Breast epithelium (tissue), 4 donors: ENCODE measurements at places on chromosomes 6 and 20.

DNA sequence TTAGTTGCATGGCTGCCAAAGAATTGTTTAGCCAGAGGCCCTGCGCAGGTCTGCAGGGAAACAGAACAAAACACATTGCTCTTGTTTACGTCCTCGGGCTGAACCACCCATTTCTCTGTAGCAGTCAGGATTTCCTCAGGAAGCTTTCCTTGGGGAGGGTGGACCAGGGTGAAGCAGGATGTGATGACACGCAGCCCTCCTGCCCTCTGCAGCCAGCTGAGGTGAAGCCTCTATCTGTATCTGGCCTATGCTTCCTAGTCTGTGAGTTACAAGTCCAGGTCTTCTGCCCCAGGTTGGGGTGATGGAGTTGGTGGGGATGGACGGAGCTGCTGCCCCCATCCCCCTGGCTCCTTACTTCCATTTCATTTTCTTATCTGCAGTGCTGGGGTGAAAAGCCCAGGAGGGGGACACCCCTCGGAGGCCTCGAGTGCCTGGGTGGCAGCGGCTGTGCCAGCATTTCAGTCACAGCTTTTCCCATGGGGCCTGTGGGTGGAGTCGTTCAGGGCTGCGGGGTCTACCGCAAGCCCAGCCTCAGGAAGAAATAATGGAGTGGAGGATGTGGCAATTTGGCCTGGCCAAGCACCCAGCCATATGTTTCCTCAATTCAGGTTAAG is 24.9 kb downstream of the SASH1 start:
- DNase-seq: peak; percentile 72

- no peak for DNase-seq
Measured at GRCh38 chr6:117552618-117553017, 49.7 kb downstream of the GOPC start.

DNA sequence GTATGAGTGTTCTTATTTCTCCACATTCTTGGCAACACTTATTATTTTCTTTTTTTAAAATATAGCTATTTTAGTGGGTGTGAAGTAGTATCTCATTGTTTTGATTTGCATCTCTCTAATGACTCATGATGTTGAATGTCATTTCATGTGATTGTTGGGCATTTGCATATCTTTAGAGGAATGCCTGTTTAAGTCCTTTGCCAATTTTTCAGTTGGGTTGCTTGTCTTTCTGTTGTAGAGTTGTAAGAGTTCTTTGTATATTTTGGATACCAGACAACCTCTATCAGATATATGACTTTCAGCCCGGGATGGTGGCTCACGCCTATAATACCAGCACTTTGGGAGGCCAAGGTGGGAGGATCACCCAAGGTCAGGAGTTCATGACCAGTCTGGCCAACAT is 5.1 kb upstream of the POPDC3 start:
- no peak for DNase-seq

DNA sequence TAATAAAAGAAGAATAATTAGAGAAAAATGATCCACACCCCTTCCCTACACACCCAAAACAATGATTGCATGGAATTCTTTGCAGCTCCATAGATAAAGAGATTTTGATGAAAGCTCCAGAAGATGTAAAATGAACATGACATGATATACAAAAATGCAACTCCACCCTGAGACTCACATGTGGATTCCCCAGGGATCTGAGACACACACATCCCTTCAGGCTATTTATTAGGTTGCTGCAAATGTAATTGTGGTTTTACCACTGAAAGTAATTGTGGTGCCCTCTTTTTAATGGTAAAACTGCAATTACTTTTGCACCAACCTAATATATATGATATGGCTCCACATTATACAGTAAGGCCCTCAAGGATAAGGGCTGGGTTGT is 40.4 kb upstream of the TBC1D7 start:
- DNase-seq: no peak

DNA sequence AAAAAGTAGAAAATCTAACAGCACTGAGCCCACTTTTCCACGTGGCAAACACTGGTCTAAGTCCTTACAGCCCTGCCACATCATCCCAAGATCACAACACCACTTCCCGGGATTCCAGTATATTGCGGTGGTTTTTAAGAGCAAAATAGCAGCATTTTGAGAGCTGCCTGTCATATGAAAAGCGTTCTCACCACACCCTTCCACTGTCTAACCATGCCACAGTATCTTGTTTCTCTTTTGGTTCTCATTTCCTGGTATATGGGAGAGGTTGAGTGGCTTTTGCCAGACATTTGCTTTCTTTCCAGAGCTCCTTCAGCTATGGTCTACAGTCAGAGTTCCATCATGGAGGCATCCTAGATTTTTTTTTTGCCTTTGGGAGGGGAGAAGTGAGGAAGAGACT is 243.0 kb downstream of the TSHZ2 start:
- no peak for DNase-seq

DNA sequence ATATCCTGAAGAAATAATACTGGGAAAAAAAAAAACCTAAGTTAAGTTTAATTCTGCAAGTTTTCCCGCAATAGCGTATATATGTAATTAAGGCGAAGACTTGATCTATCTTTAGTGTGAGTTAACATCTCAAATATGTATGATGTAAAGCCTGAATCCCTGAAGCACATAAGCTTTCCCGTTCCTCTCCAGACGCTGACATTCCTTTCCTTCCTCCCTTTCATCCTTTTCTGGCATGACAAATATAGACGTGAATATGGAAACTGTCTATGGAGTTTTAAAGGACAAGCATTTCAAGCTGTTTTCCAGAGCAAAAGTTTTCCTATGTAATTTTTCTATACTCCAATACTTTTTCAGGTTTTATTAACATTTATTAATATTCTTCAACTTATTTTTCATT is 637.0 kb downstream of the COL12A1 start:
- DNase-seq: no peak
